ENCODE measurements at places on chromosomes 12 and 14.

- DNase-seq = no peak
Observed at GRCh38 chr14:39154594-39155189, 15.4 kb downstream of the TRAPPC6B start.

DNA sequence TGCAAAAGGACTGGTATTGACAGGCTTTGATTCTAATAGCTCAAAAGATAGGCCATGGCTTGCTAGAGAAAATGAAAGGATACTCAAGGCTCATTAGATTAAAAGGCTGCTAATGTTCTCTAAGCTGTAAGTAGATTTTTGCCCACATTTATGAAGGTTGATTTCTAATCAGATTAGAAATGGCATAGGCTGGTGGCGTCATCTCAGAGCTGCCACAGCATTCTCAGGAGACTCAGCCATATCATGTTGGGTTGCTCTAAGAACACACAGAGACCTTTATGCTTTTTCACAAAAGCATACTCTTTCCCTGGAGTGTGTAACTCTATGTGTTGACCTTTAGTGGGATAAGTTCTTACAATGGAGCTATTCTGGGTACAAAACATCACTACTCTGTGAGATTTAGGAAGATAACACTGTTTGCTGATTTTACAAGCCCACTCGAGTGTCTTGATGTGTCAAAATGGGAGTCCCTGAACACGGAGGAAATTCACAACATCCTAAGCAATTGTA is 576.0 kb downstream of the NRXN3 start:
- DNase-seq = no peak

- DNase-seq = no peak
Observed at GRCh38 chr12:71904629-71905028, 34.0 kb upstream of the TPH2 start.

- DNase-seq = no peak
Observed at GRCh38 chr14:75200451-75200850, 24.0 kb upstream of the TMED10 start.

- DNase-seq = no peak
Observed at GRCh38 chr12:107064687-107065086, 28.7 kb downstream of the CRY1 start.

- no peak for DNase-seq
Observed at GRCh38 chr14:35159742-35160409, 37.5 kb downstream of the PRORP start.

DNA sequence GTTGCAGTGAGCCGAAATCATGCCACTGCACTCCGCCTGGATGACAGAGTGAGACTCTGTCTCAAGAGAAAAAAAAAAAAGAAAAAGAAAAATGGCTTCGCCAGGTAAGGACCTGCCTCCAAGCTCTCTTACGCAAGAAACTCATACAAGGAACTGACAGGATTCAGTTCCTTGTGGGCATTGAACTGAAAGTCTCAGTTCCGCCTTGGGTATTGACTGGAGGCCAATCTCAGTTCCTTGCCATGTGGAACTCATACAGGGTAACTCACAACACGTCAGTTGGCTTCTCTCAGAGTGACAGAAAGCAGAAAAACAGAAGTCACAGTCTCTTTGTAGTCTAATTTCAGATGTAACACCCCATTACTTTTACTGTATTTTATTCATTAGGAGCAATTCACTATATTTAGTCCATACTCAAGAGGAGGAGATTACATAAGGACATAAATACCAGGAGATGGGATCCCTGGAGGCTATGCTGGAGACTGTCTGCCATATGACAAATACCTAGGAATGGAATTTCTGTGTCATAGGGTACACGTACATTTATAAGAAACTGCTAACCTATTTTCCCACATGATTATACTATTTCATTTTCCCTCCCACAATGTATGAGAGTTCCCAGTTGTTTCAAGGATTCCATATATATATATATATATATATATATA is 11.4 kb upstream of the NOPCHAP1 start:
- DNase-seq = no peak

- no peak for DNase-seq
Observed at GRCh38 chr14:78764645-78765044, 594.5 kb downstream of the NRXN3 start.

DNA sequence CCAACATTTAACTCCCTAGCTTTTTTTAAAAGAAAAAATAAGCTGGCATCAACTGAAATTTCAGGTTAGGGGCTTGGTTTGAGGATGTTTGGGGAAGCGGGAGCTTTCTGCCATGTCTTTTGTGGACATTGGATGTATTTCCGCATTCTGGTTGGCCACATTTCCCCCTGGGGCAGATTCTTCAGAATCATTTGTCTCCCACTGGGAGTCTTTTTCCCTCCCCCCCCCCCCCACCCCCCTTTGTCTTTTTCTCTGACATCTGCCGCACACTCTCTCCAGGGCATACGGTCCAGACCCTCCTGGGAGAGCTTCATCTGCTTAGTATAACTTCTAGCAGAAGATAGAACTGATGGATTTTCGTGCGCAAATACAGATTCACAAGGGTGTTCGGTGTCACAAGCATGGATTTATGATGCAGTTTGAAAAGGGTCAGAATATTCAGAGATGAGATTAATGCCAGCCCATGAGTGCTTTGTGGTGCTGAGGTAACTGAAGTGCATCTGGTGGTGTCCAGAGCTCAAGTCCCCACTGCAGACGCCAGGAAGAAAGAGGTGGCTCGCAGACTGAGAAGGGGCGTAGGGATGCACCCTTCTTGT is 40.2 kb downstream of the ETV6 start:
- DNase-seq = no peak

DNA sequence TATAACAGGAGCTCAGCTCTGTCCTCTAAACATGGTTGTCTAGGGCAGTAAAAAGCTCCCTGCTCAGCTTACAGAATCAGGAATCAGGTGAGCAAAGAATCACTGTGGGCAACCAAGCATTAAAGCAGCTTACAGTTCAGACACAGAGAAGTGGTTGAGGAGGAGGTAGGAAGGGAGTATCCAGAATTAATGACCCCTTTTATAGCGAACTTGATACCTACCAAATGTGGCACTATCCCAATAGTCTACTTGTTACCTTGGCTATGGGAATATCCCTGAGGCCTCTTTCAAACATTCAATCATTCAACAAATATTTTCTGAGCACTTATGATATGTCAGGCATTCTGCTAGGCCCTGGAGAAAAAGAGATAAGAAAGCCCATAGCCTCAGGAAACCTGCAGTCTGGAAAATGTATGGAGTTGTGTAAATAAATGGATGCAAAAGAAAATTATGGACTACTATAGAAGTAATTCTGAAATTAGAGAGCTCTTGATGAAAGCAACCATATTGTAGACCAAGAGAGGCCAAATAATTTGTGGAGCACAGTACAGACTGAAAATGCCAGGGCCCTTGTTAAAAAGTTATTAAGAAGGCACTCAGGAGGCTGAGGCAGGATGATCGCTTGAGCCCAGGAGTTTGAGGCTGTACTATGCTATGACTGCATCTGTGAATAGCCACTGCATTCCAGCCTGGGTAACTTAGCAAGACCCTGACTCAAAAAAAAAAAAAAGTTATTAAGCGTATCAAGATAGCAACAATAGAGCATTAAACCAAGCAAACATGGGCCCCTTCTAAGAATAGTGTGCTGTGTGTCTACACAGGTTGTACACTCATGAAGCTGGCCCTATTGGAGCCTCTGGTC is 134.0 kb upstream of the CPSF6 start:
- no peak for DNase-seq

DNA sequence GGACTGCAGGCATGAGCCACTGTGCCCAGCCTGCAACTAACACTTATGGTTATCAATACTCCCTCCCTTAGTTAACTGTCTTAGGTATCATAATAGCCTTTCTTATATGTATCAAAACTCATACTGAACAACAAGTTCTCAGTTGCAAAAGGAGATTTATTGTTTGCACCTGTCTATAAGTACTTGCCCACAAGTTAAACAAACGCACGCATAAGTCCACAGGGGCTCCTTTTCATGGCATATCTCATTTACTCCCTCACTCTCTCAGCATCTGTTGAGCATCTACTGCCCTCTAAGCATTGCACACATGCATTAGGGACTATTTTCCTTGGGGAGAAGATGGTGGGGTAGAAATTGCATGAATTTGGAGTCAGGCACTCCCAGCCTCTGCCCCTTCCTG is 46.7 kb upstream of the CORO1C start:
- DNase-seq = no peak

- DNase-seq = no peak
Observed at GRCh38 chr12:6866920-6867412, 365 bp upstream of the TPI1 start.

Measured in NT2/D1 (cell line).